ENCODE measurements at places on chromosomes 4 and X.
A peak's percentile ranks its signal among the peaks of the same experiment; 100 is the strongest.

DNA sequence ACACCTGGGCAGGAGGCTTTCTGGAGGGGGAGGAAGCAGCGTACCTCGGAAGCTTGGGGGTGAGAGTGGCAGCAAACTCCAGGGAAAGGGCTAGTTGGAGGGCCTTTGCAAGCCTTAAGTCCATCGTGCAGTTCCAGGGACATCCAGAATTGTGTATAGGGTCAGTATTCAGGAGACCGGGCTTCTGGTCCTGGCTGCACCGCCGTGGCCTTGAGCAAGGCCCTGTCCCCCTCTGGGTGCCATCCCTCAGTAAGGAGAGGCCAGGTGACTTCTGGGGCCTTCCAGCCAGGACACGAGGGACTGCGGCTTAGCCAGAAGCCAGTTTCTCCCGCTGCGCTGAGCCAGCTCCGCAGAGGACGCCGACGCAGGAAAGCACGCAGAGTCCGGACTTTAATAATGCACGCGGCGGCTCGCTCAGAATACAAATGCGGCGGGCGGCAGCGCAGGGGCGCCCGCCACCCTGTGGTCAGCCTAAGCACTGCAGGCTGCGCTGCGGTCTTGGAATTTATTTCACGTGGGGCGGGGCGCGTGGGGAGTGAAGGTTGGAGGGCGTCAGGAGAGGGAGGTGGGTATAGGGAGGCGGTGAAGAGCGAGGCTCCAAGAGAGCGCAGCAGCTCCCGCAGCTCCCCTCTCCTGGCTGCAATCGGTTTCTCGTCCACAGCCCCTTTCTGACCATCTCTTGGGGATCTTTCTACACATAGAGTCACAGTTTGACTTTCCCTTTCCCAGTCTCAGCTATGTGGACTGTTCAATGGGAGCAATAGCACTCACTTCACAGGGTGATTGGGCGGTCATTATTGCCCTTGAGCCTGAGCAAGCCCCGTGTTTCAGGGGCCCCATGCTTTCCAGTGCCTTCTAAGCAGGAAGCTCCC is 94.1 kb upstream of the GPR50 start:
- DNase-seq = peak; percentile 64

GRCh38 chr4:94461506-94461905 is 9.8 kb downstream of the PDLIM5 start:
- DNase-seq = no peak

DNA sequence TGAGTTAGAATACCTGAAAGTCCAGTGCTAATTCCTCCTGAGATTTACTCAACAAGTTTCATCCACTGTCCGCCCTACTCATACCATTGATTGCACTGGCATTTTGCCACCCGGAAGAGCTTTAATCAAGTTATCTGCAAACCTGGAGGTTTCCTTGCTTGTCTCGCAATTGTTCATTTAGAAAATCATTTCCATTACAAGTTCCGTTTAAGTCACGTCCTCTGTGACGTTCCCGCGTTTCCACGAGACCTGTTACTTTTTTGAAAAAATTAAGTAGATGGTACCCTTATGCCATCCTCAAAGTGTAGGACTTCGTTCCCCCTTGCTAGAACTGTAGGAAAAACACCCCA is 761 bp upstream of the FRYL start:
- peak; percentile 41 for DNase-seq

DNA sequence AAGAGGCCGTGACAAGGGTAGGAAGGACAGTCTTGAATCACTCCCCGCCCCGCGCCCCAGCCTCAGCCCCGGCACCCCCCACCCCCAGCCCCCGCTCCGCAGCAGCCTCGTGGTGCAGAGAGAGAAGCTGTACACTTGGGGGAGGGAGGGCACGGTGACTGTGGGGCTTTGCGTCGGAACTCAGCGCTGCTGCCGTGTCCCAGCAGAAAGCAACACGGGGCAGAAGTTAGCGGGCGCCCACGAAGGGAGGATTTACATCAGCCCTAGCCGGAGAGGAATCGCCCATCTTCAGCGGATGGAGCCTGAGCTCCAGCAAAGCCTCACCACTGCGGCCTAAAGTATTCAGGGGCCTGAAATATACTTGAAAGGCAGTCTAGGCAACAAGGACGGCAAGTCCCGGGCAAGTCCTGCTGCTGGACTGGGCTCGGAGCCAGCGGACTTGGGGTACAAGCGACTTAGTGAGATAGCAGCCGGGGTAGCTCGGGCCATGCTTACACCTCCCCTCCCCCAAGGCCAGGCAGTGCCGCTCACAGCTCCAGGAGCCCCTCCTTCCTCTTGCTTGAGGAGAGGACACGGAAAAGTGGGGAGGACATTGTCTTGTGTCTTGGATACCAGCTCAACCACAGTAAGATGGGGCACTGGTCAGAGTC is 18.5 kb upstream of the OPN1LW start:
- DNase-seq = no peak

DNA sequence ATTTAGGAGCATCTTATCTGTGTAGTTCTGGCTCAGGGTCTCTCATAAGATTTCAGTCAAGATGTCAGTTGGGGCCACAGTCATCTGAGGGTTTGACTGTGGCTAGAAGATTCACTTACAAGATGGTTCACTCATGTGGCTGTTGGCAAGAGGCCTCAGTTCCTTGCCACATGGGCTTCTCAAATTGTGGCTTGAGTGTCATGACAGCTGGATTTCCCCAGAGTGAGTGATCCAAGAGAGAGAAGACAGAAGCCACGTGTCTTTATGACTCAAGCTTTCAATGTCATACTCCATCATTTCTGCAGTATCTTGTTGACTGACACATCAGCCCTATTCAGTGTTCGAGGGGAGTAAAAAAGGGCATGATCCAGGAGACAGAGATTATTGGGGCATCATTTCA is 131.3 kb upstream of the AP1S2 start:
- DNase-seq = peak; percentile 15

- DNase-seq = no peak
Measured at GRCh38 chrX:71256051-71256450, 2.1 kb upstream of the ZMYM3 start.

DNA sequence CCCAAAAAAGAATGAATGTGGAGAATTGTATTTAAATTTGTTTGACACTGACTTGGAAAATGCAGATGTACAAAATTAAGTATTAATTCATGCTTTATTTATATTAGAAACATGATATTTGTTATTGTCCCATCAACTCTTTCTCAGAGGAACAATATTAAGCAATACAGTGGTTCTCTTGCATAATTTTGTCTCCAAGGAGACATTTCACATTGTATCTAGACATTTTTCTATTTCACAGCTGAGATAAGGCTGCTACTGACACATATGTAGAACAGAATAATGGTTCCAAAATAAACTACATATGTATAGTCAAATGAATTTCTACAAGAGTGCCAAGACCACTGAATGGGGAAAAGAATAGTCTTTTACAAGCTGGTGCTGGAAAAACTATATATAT is 427.9 kb upstream of the SPANXN1 start:
- DNase-seq = no peak

GRCh38 chrX:14362721-14363120 is 166.6 kb upstream of the GLRA2 start:
- DNase-seq = no peak

Data from activated naive CD8-positive, alpha-beta T cell treated with anti-CD3 and anti-CD28 coated beads, Interleukin-2, amount 50 U/mL, for 24 hours (primary cell).